ENCODE measurements at places on chromosomes 4 and X. TPM values are rescaled to one million over a fixed set of nuclear protein-coding genes. Genes with fewer than 3 reads are reported as not detected.

Gene NPNT
- total RNA-seq: not detected

GRCh38 chrX:17369309-17369708 lies 5.7 kb upstream of the NHS start:
- DNase-seq: no peak

DNA sequence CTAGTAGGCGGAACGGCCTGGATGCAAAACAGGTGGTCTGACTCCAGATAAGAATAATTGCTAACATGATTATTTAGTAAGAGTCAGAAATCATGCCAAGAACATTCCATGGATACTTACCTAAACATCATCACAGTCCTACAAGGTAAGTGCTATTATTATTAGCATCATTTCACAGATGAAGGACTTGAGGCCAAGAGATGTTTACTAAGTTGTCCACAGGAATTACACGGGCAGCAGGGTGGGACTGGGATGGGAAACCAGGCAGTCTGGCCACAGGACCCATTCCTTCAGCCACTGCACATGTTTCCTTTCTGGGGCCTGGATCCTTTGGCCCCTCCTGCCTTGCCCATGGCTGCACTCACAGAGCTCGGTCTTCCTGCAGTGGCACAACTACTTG lies 48.3 kb downstream of the ANAPC4 start:
- DNase-seq: no peak

Gene PTPN13
- total RNA-seq: 29.0 TPM

DNA sequence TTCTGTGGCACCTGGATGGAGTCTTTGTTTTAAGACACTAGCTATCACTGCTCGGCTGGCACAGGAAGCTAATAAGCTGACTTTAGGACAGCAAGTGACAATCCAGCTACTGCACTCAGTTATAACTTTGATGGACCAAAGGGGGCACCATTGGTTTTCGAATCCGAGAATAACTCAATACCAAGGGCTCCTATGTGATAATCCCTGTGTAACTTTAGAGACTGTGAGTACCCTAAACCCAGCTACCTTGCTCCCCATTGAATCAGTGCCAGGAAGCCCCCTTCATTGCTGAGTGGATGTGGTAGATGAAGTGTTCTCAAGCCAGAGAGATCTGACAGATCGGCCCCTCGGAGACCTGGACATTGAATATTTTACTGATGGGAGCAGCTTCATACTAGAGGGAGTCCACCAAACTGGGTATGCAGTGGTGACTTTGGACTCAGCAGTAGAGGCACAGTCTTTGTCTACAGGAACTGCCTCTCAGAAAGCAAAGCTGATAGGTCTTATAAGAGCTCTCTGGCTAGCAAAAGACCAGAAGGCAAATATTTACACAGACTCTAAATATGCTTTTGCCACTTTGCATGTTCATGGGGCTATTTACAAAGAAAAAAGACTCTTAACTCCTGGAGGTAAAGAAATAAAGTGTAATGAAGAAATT lies 35.5 kb upstream of the UGT2B7 start:
- DNase-seq: no peak

Data from IMR-90 (cell line).